ENCODE measurements at places on chromosomes 6 and 20.

DNA sequence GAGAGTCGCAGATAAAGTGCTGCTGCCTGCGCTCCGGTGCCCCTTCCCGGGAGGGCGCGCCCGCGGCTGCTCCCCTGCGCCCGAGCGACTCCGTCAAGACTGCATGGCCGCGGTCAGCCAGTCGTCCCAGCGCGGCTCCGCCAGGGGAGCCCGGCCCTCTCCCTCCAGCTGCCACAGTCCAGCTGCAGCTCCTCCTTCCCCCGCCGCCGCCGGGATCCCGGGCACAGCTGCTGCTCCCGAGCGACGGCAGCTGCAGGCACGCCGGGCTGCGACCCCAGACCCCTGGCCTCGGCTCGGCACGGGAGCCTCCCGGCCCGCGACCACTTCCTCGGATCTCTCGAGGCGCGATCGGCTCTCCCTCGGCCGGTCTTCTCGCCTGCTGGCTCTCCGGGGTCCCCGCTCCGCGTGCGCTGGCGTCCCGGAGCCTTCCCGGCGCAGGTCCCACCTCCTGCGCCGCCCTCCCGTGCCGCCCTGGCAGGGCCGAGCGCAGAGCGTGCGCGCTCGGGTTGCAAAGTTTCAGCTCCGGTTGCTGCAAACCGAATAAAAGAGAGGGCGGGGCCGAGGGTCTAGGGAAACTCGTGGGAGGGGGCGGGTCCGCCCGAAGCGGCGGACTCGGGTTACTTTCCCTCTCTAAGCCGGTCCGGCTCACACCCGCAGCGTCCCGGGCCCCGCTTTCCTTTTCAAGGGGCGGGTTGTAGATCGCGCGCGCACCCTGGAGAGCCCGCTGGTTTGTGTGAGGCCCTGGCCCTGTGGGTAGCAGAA, at the start of gene CNKSR3:
Gene CNKSR3, minus strand, starts transcription at position 542 of the 762 bp plus-strand sequence. CDS start 571 bp downstream, outside the sequence.
- no peak for DNase-seq

DNA sequence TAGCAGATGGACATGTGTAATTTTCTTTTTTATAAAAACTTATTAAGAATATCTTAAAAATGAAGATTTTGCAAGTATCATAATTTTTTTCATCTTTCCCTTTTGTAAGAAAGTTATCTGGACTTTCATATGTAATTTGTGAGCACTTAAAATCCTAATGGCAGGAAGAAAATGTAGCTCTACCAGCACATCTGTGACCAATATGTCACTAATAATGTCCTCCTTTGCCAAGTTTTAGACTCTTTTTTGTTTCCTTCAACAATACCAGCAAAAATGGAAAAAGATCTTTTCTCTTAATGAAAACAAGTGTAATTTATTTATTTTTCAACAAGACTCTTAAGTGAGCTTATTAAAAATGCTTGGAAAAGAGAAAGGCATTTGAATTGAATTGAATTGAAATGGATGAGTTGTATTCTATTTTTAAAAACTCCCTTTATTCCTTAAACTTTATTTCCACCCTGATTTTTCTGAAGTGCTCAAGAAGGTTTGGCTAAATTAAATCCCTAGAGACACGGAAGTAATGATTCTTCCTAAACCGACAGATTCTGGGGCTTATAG, 110.7 kb downstream of the KIF6 start:
- DNase-seq = no peak

GRCh38 chr20:44021900-44022299, 107.2 kb downstream of the TOX2 start:
- no peak for DNase-seq

- DNase-seq = no peak
These were observed 290.2 kb downstream of the TSHZ2 start for GRCh38 chr20:53262365-53262764.

GRCh38 chr6:56483929-56484328, 158.8 kb downstream of the DST start:
- DNase-seq = no peak

DNA sequence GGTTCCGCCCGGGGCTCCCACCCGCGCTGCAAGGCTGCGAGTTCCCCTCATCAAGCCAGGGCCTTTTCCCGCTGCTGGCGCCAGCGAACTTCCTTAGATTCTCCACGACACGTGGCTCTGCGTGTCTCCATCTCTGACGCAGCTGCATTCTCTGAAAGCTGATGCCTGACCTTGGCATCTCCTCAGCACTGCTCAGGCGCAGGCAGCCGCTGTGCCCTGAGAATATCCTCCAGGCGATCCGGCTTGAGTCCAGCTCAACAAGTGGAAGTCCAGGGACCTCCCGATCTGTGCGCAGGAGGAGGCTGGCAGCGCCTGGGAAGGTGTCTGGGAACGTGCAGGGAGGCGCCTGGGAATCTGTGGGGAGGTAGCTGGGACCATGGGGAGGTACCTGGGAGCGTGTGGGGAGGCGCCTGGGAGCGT, 171.2 kb upstream of the THBS2 start:
- no peak for DNase-seq

- DNase-seq = no peak
These were observed 299.0 kb downstream of the DOK5 start for GRCh38 chr20:54774426-54774825.

GRCh38 chr6:37732688-37733087, 35.0 kb upstream of the MDGA1 start:
- no peak for DNase-seq

DNA sequence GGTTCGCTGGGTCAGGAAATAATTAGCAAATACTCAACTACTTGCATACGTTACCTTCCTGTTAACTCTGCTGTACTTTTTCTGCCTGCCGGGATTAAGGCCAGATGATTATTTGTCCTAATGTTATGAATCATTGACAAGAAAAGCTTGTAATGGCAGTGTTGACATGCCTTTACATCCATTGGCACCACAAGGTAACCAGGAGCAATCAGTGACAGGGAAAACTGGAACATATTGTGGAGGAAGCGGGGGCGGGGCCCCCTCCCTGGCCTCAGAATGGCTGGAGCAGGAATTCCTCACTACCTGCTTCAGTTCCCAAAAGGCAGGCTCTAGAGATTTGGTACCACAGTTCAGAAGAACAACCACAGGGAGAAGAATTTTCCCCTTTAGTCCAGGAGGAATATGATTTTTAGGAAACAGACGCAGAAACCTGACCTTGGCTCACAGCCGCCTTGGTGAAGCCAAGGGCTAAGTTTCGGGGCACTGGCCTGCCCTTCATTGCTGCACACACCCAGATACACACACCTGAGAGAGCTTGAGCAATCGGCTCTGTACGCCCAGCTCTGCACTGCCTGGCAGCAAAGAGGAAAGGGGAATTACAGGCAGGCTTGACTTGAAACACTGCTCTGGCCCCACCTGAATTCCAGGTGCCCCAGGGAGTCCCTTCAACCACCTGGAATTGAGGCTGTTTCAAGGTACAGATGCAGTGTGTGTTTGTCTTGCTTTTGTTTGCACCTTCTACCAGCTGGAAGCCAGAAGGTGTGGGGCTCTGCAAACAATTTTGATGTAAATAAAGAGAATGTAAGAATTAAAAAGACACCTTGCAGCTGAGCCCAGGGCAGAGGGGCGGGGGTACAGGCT, 89.8 kb downstream of the MYB start:
- DNase-seq = no peak

- DNase-seq = peak; percentile 41
These were observed 695.2 kb downstream of the PHF3 start for GRCh38 chr6:64330694-64331307.

DNA sequence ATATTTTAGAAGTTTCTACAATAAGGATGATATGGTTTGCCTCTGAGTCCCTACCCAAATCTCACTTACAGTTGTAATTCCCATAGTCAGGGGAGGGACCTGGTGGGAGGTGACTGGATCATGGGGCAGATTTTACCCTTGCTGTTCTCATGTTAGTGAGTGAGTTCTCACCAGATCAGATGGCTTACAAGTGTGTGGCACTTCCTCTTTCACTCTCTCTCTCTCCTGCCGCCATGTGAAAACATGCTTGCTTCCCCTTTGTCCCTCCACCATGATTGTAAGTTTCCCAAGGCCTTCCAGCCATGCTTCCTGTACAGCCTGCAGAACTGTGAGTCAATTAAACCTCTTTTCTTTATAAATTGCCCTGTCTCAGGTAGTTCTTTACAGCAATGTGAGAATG, 527.5 kb upstream of the ID4 start:
- no peak for DNase-seq

- DNase-seq = no peak
These were observed 195.6 kb downstream of the SCP2D1 start for GRCh38 chr20:19009081-19009688.

- no peak for DNase-seq
These were observed 35.7 kb downstream of the HBS1L start for GRCh38 chr6:135018941-135019340.

- DNase-seq = peak; percentile 66
These were observed 125.2 kb downstream of the HIVEP2 start for GRCh38 chr6:142819603-142820337.

- no peak for DNase-seq
These were observed 25.4 kb upstream of the GMNN start for GRCh38 chr6:24749297-24749696.

- no peak for DNase-seq
These were observed 75.1 kb downstream of the ADGRG6 start for GRCh38 chr6:142376800-142377496.

GRCh38 chr6:7569082-7569481, 20.9 kb upstream of the SNRNP48 start:
- DNase-seq = no peak
